ENCODE measurements at places on chromosomes 12 and 14.

GRCh38 chr14:63229330-63230059 is 25.3 kb downstream of the RHOJ start:
- DNase-seq, result no peak

DNA sequence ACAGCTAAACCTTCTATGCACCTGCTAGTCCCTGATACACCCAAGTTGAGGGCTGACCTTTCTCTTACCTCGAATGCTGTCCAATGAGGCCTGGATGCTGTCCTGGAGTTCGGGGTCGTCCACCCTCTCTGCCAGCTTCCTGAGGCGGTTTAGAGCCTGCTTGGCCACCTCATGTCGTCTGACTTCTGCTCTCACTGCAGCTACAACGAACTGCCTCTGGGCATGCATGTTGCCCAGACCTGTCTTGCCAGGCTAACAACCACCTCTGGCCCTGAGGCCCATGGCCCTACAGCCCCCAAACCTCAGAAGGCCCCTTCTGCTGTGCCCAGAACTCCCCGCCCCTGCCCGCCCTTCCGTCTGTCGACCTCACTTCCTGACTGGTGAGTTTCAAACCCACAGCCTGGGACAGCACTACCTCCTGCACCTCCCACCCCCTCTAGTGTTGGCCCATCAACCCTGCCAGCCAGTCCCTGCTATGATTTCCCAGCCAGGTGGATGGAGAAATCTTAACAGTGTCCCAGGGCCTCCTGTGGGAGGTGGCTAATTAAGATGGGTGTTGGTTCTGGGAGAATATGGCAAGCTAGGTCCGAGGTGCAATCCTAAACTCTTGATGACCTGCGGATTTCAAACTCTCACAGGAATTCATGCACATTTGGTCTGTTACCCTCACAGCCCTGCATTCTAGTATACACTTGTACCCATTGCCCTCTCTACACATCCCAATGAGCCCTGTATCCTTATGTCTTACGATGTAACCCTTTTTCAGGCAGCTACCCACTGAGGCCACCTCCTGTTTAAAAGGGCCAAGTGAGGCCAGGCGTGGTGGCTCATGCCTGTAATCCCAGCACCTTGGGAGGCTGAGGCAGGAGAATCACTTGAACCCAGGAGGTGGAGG is 2.7 kb upstream of the TSPAN31 start:
- DNase-seq, result peak; percentile 85

DNA sequence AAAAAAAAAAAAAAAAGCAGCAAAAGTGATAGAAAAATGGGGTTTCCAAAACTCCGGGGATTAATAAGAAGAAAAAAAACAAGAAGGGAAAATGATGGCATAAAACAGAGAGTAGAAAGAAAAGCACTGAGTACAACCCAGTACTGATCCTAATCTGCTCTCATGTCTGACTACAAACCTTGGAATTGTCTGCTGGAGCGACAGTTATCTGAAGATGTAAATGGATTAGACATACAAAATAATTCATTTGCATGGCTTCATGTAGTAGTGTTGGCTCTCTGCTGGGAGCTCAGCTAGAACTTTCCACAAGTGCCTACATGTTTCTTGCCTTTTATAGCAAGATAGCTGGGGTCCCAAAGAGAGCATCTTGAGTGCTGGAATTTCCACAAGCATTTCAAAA is 34.2 kb downstream of the ZCRB1 start:
- no peak for DNase-seq

- no peak for DNase-seq
These were observed 50.9 kb downstream of the PROX2 start for GRCh38 chr14:74824997-74825396.

DNA sequence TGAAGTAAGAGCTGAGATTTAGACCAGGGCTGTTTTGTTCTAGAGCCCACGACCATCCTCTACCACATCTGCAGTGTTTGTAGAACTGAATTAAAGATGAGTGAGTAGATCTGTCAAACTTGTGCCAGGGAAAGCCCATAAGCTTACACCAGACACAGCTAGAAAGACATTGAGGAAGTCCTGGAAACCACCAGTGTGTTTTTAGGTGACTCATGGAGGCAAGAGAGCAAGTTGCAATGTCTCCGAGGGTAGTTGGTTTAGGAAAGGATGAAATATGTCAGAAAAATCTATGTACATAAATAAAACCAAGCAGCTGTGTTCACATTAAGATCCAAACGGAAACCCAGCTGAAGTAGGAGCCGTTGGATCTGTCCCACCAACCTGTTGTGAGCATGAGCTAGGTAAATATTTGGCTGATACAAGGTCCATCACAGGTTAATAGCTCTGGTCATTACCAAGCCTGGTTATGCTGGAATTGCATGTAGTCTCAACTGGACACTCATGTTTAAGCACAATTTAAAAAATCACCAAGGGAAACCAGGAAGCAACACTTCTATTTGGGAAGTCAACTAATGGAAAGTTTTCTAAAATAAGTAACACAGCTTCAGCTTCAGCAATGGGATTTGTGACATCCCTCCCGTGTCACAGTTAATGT is 49.9 kb upstream of the PLEKHG3 start:
- peak; percentile 34 for DNase-seq

Measured in CD4-positive, alpha-beta T cell treated with Interferon gamma for 1 hour (primary cell).